ENCODE measurements at places on chromosomes 5 and 9.

GRCh38 chr5:160843240-160843639, 8.8 kb downstream of the ATP10B start:
- no peak for DNase-seq

GRCh38 chr5:125326150-125326510, 579.7 kb upstream of the ZNF608 start:
- no peak for DNase-seq

- no peak for DNase-seq
Observed at GRCh38 chr5:90399251-90399650, 10.3 kb downstream of the CETN3 start.

DNA sequence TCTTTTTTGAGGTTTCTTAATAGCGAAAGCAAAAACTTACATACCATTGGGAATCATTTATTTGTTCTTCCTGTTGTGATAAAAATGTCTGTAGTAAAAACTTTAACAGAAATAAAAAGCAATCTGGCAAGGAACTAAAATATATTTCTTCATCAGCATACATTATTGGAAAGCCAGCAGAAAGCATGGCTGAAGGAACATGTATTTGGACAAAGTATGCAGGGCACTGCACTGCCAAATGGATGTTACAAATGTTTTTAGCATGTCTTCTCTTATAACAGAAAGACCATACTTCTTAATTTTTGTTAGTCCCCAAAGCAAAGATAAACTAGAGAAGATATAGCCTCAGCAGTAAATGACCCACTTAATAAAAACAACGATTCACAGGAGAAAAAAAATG, 80.5 kb downstream of the SMIM15 start:
- no peak for DNase-seq

- no peak for DNase-seq
Observed at GRCh38 chr5:99621772-99622681, 693.2 kb upstream of the CHD1 start.

- DNase-seq: no peak
Observed at GRCh38 chr9:120723565-120723964, 9.3 kb upstream of the MEGF9 start.

DNA sequence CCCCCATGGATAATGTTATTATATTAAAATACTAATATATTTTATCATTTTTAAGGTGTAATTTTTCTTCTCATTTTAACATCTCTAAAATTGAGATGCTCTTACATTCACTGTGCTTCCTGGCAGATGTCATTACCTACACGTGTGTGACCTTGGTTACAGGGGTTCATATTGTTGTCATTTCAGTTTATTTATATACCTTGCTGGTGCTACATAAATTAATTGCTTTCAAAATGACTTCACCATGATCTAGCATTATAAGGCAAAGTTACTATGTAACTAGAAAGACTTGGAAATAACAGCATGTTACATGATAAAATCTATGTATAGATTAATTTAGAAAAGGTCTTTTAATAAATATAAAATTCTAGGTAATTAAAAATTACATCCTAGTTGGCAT, 60.9 kb downstream of the ARHGEF28 start:
- DNase-seq: no peak

DNA sequence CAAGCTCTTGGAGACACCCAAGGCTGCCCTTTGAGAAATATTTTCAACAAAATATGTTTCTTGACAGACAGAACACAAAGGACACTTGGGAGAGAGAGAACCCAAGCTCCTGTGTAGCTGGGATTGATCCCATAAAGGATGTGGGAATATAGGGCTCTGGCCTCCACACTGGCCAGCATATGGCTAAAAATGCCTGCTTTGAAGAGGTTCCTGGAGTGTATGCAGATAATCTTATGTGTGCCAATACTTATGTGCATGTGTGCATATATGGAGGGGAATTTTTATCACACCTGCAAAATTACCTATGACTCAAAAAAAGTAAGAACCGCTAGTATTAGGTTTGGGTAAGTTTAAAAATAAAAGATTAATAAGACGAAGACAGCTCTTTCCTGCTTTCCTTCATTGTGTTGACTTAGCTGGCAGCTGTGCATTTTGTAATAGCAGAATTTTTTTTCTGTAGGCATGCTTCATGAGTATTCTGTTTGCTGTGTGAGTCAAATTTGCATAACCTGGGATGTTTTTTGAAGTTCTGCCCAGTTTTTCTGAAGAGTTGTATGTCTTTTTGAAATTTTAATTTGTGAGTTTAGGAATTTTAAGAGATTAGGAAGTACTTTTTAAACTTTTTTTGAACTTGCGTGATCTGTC, 42.6 kb downstream of the HACD4 start:
- no peak for DNase-seq

All from stimulated activated CD8-positive, alpha-beta memory T cell treated with anti-CD3 and anti-CD28 coated beads, Interleukin-2, amount 100 ng/mL, for 48 hours (primary cell).